ENCODE measurements at places on chromosomes 2 and 18.
A peak's percentile ranks its signal among the peaks of the same experiment; 100 is the strongest.

GRCh38 chr2:66478731-66479316, 43.9 kb downstream of the MEIS1 start:
- no peak for DNase-seq

DNA sequence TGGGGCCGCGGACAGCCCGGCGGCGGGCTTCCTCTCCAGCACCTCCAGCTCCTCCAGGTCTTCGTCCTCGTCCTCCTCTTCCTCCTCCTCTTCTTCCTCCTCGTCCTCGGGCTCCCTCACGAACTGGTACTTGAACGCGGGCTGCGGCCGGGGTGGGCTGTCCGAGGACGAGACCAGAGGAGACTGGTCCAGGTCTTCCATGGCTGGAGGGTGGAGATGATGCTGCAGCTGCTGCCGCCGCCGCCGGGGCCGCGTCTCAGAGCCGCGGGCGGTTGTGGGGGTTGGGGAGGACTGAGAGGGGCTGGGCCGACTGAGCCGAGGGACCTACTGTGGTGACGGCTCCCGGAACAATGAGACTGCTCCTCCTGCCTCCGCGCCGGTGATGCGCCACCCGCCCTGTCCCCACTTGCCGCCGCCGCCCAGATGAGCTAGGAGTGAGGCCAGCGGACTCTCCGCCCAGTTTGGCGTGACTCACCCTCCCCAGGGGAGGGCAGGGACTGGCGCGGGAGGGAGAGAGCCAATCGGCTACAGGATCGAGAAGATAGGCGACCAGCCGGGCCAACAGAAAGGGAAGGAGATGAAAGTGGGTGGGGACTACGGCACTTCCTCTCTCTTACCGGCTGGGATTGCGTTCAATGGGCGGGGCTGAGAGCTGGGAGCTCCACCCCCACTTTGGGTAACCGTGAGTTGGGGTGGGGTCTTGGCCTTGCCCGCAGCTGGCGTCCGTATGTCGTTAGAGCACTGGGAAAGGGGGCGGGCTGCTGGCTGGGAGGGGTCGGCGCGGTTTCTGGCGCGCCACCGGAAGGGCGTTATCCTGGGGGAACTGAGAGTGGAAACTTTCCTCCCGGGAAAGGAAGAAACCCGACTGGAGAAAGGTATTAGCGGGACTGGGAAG, at the start of gene RTN4:
TSS of gene RTN4 (minus strand) at position 352 of the 895 bp plus-strand sequence. CDS start at position 201, 151 bp downstream.
- DNase-seq, result peak; percentile 98

DNA sequence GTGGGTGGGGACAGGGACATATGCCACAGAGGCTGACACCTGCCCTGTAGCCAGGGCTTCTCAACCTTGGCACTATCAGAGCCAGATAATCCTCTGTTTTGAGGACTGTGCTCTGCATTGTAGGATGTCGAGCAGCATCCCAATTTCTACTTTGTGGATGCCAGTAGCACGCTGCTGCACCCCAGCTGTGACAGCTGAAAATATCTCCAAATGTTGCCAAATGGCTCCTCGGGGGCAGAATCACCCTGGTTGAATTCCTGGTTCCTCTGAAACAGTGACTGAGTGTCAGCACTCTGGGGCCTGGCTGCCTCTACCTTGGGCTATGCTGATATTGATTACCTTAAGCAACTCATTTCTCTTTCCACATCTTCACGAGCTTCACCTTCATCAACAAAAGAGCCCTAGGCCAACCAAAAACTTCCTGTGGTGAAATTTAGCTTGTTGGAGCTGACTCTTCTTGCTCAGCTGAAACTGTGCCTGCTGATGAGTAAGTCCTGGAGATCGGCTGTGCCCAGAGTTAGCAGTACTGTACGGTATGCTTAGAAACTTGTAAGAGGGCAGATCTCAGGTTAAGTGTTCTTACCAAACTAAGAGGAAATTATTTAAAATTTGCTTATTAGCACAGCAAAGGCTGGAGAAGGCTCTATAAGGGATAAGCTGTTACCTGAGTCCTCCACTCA, 138.1 kb downstream of the SEPTIN10 start:
- DNase-seq, result no peak

GRCh38 chr2:147610496-147611040, 234.3 kb upstream of the ACVR2A start:
- DNase-seq, result no peak

DNA sequence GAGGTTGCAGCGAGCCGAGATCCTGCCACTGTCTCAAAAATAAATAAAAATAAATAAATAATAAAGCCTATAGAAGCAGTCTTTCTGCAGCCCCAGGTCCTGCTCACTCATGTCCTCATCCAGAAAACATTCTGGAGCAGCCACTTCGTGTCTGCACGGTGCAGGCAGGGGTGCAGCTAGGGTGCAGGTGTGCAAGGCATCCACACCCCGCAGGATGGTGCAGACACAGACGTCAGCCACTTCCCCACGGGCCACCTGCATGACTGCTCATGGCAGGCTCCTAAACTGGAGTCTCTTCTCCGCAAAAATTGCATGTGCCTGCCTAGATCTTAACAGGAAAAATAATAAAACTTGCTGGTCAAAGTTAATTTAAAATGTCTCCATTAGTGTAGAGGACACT, 80.2 kb upstream of the SNTG2 start:
- DNase-seq, result no peak

DNA sequence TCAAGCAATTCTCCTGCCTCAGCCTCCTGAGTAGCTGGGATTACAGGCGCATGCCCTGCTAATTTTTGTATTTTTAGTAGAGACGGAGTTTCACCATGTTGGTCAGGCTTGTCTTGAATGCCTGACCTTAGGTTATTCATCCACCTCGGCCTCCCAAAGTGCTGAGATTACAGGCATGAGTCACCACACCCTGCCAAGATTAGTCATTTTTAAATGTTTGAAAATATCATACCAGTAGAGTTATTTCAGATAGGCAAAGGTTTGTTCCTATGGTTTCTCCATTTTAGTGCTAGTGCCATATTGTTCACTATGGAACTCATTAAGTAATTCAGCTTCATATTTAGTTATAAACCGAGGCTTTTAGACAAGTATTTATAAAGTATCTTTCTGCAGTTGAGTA, 52.3 kb downstream of the HIBCH start:
- no peak for DNase-seq
